ENCODE measurements at places on chromosomes 2 and 18.

DNA sequence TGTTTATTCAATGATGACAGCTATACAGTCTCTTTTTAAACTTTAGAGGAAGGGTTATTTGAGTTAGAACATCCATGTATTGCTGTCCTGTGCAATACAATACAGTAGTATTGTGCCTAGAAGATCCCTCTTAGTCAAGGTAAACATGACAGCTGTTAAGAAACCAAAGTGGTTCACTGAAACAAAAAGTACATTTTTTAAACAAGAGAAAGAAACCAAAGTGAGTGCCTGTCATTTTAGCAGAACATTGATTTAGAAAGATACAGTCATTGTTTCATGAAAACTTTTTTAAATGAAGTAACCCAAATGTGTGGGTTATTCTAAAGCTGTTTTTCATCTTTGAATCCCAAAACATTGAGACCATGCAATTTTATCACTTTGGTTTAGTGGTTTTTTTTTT is 15.5 kb downstream of the ITPRID2 start:
- no peak for DNase-seq

DNA sequence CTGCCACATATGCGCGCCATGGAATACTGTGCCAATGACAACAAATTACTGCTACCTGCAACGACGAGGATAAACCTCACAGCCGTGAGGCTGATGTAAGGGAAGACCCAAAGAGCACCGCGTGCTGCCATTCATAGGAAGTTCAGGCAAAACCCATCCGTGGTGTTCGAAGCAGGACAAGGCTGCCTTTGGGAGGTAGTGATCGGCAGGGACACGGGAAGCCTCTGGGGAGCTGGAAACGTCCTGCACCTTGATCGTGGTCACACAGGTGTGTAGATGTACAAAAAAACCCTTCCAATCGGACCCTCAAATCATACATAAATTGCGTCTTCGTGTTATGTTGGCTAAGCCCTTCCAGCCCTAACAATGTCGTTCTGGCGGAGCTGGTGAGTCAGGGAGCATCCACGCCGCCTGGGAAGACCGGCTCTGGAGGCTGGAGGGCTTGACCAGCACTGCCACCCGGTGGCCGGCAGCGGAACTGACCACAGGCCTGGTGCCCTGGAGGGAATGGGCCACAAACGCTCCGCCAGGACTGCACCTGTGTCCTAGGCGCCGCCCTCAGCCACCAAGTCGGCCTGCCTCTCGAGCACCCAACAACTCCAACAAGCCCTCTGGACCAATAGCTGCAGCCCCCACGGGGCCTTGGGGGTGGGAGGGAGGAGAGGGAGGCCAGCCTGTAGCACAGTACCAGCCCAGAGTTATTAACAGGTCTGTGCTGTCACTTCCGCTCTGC is 4.1 kb upstream of the NEURL3 start:
- peak; percentile 17 for DNase-seq

GRCh38 chr2:184444217-184444616 is 154.1 kb upstream of the ZNF804A start:
- no peak for DNase-seq

DNA sequence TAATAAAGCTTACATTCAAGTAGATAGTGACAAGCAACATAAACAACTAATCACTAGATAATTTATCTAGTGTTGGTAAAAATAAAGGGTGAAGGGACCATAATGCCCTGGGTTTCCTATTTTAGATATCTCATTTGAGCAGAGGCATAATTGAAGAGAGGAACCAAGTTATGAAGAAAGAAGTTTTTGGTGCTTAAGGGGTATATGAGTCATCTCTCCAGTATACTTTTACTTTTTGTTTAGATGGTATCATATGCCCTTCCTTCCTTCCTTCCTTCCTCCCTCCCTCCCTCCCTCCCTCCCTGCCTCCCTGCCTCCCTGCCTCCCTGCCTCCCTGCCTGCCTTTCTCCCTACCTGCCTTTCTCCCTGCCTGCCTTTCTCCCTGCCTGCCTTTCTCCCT is 1053.5 kb upstream of the CELF4 start:
- DNase-seq: no peak

DNA sequence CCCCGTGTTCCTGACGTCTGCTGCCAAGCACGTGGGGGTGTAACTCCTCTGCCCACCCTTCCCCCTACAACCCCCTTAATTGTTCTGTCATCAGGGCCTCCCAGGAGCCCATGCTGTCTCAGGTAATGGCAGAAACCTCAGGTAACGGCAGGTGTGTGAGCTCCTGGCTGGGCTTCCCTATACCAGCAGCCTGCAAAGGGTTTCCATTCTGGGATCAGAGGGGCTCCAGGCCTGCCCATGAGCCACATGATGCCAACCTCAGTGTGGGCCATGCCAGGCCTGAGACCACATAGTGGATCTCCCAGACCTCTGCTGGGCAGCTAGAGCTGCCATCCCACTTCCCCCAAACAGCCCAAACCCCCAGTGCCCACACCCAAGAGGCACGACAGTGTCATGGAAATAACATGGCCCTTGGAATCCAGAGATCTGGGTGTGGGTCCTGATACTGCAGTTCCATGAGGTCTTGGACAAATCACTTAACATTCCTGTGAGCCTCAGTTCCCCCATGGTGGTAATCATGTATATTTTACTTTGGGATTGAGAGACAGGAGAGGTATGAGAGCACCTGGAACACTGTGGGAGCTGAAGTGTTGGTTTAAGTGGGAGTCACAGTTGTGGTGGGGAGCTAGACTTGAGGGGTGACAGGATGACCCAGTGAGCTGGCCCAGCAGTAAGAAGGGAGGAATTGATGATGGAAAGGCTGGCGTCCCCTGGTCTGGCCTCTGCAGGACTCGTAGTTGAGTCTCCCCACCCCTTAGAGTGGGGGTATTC is 59.6 kb downstream of the ATOH8 start:
- DNase-seq: no peak

DNA sequence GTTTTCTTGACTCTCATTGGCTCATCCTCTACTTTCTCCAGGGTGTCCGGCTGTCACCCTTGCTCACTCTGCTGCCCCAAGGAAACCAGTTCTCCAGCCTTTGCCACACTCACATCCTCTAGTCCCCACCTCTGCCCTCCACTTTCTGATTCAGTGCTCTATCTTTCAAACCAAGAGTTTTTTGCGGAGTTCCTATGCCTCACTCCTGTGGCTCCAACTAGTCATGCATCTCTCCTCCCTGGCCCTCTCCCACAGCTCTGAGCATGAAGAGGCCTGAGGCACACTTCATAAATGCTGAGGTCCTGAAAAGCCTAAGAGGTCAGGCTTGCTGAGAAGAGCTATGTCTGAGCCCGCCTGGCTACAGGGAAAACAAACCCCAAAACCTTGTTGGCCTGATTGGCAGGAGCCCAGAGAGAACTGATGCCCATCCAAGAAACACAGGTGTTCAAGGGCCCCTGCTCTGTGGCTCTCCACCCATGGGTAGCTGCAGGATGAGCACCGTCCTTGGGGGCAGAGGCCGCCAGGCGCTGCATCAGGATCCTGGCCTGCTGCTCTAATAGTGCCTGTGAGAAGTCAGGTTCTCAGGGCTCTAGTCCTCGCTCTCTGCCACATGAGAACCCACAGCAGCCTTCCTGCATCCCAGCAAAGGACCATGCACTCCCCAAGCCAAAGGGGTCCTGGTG is 42.1 kb downstream of the HS1BP3 start:
- no peak for DNase-seq

- DNase-seq: no peak
These were observed 252.1 kb upstream of the SLC14A2 start for GRCh38 chr18:45363196-45363595.

DNA sequence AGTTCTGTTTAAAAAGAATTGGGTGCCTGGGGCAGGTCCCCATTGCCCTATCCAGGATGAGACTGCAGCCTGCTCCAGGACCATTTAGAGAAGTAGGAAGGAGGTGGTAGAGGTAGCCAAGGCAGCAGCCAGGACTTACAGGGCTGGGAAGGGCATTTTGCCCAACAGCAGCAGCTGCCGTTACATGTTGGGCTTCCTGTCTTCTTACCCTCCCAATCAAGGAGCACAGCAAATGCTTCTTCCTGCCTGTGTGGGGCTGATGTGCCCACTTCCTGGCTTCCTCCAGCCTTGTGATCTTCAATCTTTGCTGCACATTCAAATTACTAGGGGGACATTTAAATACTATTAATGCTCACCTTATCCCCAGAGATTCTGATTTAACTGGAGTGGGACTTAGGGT is 112.0 kb downstream of the QPCT start:
- no peak for DNase-seq

DNA sequence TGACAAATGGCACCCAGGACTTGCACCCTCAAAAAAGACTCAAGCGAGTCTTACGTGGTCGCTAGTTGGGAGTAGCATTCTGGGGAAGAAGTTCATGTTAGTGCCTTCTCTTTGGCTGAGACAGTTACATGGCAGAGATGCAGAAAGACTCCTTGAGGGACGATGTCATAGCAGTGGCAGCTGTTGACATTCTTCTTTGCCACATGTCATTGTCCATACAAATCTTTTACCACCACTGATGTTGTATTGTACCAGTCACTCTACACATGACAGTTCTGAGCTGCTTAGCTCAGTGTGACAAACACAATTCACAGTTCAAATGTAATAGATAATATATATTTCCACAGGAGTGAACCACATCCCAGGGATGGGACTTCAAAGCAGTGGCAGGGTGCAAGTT is 197.1 kb downstream of the TCF4 start:
- no peak for DNase-seq
